ENCODE measurements at places on chromosomes 12 and 14. TPM values are rescaled to one million over a fixed set of nuclear protein-coding genes. Genes with fewer than 3 reads are reported as not detected.

DNA sequence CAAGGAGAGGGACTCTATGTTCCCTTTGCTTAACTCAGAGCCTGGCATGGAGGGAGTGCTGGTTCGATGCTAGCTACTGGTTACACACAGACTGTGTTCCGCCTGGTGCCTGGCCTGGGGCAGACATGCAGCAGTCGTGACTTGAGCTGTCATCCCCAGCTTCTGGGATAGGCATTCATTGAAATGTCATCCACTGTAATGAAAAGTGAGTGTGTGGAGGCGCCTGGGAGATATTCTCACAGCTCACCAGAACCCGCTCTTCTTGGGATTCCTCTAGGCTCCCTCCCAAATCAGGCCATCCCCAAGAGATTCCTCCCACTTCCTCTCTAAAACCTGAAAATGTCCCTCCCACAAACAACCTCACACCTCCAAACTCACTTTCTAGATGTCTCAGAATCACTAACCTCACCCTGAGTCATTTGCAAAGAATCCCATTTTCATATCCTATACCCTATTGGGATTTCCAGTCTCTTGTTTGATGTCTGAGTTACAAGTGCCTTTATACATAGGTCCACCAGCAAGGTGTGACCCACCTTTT lies 82.8 kb downstream of the CRACR2A start:
- no peak for DNase-seq

DNA sequence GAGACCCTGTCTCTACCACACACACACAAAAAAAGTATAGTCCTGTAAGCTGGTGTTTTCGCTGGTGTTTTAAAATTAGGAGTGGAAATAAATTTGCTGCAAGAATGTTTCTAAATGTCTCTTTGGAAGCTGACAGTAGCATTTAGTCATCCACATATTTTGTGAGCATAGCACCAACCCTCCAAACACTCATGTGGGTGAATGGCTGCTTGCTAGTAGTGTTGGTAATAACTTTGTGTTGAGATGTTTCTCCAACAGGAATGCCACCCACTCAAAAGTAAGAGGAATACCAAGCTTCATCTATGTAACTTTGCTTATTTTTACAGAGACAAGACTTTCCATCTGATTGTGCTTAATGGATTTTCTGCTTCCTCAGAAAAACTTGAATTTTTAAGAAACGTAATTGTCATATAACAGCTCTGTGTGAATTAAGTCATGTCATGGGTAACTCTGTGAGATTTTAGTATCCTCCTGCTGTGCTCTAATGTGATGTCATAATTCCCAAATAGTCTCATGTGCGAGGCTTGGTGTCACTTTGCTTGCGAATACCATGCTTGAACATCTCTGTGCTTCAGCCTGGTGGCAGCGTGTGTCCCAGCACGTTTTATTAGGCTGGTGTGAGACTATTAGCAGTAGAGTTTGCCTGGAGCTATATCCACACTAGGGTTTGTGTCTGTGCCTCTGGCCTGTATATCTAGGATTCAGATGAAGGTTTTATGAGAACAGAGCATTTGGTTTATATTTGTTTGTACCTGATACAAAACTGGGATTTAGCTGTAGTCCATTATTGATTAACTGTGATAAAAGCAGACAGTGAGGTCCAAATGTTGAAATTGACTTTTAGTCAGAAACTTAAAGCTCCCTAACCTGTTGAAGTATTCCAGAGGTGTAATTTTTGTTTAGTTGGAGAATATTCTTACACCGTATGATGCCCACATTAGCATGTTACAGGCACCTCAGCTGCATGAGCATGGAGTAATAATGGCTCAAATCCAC lies 80.5 kb downstream of the FBXW8 start:
- no peak for DNase-seq

GRCh38 chr12:106481246-106481645 lies 101.6 kb upstream of the RFX4 start:
- no peak for DNase-seq

FLVCR2 gene
- total RNA-seq = not detected

- no peak for DNase-seq
These were observed 100.7 kb upstream of the ATF7IP start for GRCh38 chr12:14264778-14265177.

- peak; percentile 91 for DNase-seq
These were observed 154.1 kb upstream of the ATP2B1 start for GRCh38 chr12:89862511-89863445.

- no peak for DNase-seq
These were observed 31.2 kb upstream of the MMP17 start for GRCh38 chr12:131796754-131797587.

MSI1 gene
- total RNA-seq = not detected

DACT1 gene
- total RNA-seq = not detected

DNA sequence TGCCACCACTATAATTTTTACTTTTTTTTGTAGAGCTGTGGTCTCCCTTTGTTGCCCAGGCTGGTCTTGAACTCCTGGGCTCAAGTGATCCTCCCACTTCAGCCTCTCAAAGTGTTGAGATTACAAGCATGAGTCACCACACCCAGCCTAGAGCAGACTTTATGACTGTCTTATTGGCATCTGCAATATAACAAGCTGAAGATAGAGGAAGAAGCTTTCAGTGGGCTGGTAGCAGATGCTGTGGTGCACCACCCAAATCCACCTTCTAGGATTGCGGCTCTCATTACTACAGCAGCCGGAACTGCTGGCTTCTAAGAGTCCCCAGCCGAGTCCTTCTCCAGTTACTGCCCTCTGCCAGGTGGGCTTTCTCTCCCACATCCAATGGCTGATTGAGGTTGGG lies 7.6 kb upstream of the STK38L start:
- no peak for DNase-seq
